Endothelial cell of umbilical vein (primary cell): ENCODE measurements at places on chromosomes 7 and 10. TPM values are rescaled to one million over a fixed set of nuclear protein-coding genes. Genes with fewer than 3 reads are reported as not detected.

ELFN1 gene
- 0.85 and 1.0 TPM in 2 replicates for total RNA-seq

CPA2 gene
- not detected in 2 replicates for total RNA-seq

C7orf33 gene
- total RNA-seq, result not detected in 2 replicates

PRSS1 gene
- total RNA-seq, result not detected in 2 replicates

SEMA4G gene
- total RNA-seq, result 6.0 and 6.7 TPM in 2 replicates

TEX47 gene
- not detected in 2 replicates for total RNA-seq

ZNHIT1 gene
- 89.9 and 90.5 TPM in 2 replicates for total RNA-seq

TRIM50 gene
- total RNA-seq, result not detected in 2 replicates

PTPRN2 gene
- total RNA-seq, result 0.51 and 0.62 TPM in 2 replicates

CNTNAP2 gene
- total RNA-seq, result not detected in 2 replicates

CEP55 gene
- total RNA-seq, result 58.9 and 63.0 TPM in 2 replicates

ITPRID1 gene
- not detected in 2 replicates for total RNA-seq

TMEM273 gene
- 2.1 and 3.7 TPM in 2 replicates for total RNA-seq

SDK1 gene
- 2.4 and 3.9 TPM in 2 replicates for total RNA-seq

AGR2 gene
- total RNA-seq, result not detected in 2 replicates
